Naive thymus-derived CD8-positive, alpha-beta T cell (primary cell): ENCODE measurements at places on chromosomes 7 and 10. TPM values are rescaled to one million over a fixed set of nuclear protein-coding genes. Genes with fewer than 3 reads are reported as not detected.

The KCND2 gene
- not detected for polyA plus RNA-seq

The ITIH5 gene
- polyA plus RNA-seq: not detected

The SRRM3 gene
- polyA plus RNA-seq: not detected

The PTPN12 gene
- 3.7 TPM for polyA plus RNA-seq

The EBF3 gene
- not detected for polyA plus RNA-seq

The OR13A1 gene
- polyA plus RNA-seq: not detected

The OPN4 gene
- not detected for polyA plus RNA-seq

The HMX3 gene
- polyA plus RNA-seq: not detected

The RELN gene
- polyA plus RNA-seq: not detected

The TAS2R5 gene
- polyA plus RNA-seq: 0.16 TPM

The LBX1 gene
- not detected for polyA plus RNA-seq

The PLAC9 gene
- not detected for polyA plus RNA-seq

The DENND2A gene
- not detected for polyA plus RNA-seq

The RSBN1L gene
- 6.2 TPM for polyA plus RNA-seq

The PHTF2 gene
- polyA plus RNA-seq: 4.7 TPM

The GRM3 gene
- polyA plus RNA-seq: not detected

The CCDC146 gene
- 2.6 TPM for polyA plus RNA-seq

The C10orf53 gene
- not detected for polyA plus RNA-seq

The VWDE gene
- 1.0 TPM for polyA plus RNA-seq

The LIPN gene
- polyA plus RNA-seq: not detected

The NFE2L3 gene
- polyA plus RNA-seq: 2.9 TPM

The CYP2C19 gene
- not detected for polyA plus RNA-seq

The PDE6C gene
- not detected for polyA plus RNA-seq

The WEE2 gene
- polyA plus RNA-seq: not detected
